CD4-positive, alpha-beta T cell treated with Interleukin-10 for 1 hour (primary cell): ENCODE measurements at places on chromosomes 7 and 10.

- DNase-seq = no peak
Observed at GRCh38 chr7:50798126-50798525, 15.4 kb upstream of the GRB10 start.

GRCh38 chr7:123771256-123771655, 22.5 kb upstream of the WASL start:
- no peak for DNase-seq

DNA sequence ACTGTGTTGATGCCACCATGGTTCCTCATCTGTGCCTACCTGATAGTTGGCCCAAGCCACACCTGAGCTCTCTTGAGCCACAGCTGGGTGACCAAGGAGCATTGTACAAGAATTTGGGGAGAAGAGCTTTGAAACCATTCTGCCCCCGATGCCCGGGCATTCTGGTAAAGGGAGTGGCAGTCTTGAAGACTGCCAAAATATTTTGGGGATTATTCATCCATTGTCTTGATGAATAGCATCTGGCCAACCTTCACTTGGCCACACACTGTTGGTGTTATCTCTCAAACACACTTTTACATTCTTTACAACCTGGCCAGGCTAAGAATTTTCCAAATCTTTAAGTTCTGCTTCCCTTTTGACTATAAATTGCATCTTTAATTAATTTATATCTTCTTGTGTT, 113.1 kb upstream of the PCBD1 start:
- DNase-seq = no peak

DNA sequence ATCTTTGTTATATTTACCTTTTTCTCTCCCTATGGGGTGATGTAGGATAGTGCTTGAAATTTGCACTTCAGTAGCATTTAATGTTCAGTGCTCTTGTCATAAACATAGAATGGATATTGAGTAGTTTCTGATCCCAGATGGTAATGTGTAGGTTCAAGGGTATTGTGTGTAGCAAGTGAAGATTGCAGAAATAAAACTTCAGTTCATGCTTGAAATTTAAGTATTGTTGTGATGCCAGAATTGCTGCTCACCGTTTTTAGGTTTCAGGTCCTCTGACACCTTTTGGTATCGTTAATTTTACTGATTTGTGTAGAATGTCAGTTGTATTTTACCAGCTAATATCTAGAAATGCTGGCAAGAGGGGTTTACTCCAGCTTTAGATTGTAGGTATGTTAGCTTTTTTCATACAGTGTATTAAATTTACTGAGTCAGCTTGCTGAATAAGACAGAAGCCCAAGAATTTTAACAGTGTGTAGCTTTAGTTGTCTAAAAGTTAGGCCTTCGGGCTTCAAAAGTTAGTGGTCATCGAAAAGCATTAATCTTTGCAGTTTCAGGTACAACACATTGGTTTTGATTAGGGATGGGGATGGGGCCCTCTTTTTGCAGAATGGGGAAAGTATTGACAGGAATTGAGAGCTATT, 1.9 kb downstream of the PTEN start:
- DNase-seq = no peak

GRCh38 chr10:126639084-126639483, 31.4 kb downstream of the C10orf90 start:
- no peak for DNase-seq

GRCh38 chr7:133724148-133724547, 403.0 kb upstream of the LRGUK start:
- DNase-seq = no peak

GRCh38 chr7:143295870-143296269, 7.7 kb downstream of the CASP2 start:
- no peak for DNase-seq

DNA sequence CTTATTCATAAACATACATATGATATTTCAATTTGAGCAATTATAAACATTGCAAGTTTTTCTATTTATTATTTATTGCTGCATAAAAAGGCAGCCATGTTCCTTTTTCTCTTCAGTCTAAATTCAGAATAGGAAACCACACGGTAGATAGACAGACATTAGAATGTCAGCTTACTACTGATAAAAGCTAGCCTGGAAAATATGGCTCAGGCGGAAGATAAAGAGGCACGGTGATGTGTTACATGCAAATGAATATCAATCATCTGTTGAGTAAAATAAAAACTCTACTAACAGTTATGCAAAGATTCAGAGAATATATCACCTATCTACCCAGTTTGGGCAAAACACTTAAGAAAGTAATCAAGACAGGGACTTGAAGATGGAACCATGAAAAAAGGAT, 73.5 kb upstream of the PDSS1 start:
- DNase-seq = no peak

GRCh38 chr7:128154504-128154903, 86.6 kb upstream of the LEP start:
- no peak for DNase-seq

- DNase-seq = no peak
Observed at GRCh38 chr10:73262105-73262730, 9.8 kb upstream of the MRPS16 start.

DNA sequence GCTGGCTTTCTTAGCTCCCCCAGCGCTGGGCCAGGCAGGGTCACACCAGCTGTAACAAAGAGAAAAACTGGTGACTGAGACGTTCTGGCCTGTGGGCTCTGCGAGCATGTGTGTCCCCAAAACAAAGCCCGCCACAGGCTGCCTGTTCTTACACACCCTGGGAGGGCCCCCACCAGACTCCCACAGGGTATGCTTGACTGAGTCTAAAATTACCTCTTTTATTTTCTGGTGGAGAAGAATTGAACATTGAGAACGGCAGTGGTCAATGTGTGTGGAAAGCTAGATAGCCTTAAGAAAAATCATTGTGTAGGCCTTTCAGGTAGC, 808 bp downstream of the C10orf71 start:
- no peak for DNase-seq

GRCh38 chr10:58435297-58435985, 50.2 kb downstream of the TFAM start:
- no peak for DNase-seq

- peak; percentile 52 for DNase-seq
Observed at GRCh38 chr7:92835851-92836488, 403 bp downstream of the CDK6 start.

GRCh38 chr10:8738987-8739386, 684.5 kb downstream of the GATA3 start:
- DNase-seq = no peak

- DNase-seq = no peak
Observed at GRCh38 chr10:91309711-91310110, 89.2 kb downstream of the PCGF5 start.

GRCh38 chr7:101743995-101744360, 73.4 kb upstream of the CUX1 start:
- DNase-seq = no peak

- DNase-seq = peak; percentile 15
Observed at GRCh38 chr10:88457660-88458059, 125.5 kb downstream of the RNLS start.

GRCh38 chr7:33504266-33504665, 374.9 kb downstream of the BBS9 start:
- DNase-seq = no peak

- DNase-seq = no peak
Observed at GRCh38 chr7:123823898-123824753, 20.8 kb upstream of the HYAL4 start.

GRCh38 chr7:1512781-1513656, 8.8 kb upstream of the INTS1 start:
- peak; percentile 46 for DNase-seq

DNA sequence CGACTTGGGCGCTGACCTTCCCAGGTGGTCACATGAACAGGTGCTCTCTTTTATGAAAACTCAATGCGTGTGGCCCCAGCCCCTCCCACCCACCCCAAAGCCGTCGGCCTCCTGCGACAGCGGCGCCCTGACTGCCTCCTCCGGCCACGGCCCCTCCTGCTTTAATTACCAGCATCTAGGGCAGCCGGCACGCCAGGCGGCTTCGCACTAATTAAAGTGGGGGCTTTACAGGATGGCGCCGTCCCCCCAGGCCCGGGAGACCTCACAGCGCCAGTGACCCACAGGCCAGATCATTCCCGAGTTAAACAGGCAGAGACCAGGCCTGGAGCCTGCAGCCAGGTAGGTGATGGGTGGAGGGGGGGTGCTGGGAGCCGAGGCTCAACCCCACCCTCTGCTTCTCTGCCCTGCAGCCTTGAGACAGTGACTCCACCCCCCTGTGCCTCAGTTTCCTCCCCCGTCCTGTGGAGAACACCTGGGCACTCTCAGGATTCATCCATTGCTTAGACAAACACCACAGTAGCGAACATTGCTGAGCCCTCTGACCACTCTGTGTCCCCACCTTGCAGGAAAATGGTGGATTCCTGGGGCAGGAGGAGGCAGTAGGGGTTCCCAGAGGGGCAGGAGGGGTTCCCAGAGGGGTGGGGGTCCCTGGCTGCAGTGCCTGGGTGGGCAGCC, 100.8 kb downstream of the MICALL2 start:
- DNase-seq = no peak

- DNase-seq = no peak
Observed at GRCh38 chr10:101814466-101815071, 3.7 kb downstream of the OGA start.

DNA sequence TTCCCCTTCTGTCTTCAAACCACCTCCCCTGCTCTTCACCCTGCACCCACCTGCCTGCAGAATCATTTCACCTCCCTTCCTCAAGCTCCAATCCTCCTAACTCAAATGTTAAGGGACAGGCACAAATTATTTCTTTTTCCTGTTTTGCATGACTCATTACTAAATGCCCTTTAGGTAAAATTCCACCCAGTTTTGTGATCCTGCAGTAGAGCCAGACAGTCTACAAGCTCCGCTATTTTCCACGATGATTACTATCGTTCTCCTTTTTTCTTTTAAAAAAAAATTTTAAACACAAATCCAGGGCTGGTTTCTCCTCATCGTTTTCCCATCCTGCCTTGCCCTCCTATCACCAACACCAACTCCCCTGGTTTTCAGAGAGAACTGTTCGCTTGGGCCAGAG, 186.8 kb upstream of the YAE1 start:
- no peak for DNase-seq

DNA sequence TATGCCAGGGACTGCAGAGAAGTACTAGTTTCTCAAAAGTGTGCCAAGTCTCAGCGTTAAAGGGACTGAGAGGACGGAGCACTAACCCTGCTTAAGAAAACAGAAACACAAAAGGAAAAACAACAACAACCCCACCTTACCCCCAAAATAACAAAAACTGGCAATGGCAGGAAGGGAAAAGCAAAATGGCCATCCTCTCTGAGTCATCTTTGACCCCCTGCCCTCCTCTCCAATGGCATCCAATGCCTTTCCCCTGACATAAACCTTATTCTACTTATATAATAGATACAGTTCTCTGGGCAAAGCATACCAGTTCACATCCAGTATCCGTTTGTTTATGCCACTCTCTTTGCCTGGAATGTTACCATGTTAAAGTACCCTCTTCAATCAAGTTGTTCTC, 1.6 kb downstream of the POLR1F start:
- no peak for DNase-seq

DNA sequence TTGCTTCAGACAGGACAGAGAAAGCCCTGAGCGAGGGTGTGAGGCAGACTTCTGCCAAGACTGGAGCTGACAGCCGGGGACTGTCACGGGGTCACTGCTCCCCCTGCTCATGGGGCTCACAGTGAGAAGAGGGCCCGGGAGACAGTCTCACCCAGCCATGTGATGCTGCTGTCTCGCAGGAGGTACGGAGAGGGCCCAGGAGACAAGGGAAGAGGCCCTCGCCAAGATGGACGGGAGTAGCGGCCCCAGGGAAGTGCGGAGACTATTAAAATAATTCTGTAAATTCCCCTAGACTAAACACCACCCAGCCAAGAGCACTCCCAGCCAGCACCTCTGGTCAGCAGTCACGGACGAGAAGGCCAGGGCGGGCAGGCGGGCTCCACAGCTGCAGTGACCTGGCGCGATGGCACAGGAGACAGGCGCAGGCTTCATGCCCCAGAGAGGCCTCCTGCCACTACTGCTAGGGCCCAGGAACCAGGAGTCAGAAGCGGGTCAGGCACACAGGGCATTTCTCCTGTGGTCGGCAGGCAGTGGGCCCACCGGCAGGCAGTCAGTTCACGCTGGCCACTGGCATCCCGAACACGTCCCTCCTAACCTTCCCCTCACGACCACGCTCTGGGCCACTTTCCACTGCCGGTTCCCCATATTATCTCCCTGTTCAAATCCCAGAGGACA, 24.1 kb downstream of the WDR86 start:
- no peak for DNase-seq

GRCh38 chr10:65033957-65034356, 1512.8 kb downstream of the REEP3 start:
- no peak for DNase-seq

- no peak for DNase-seq
Observed at GRCh38 chr7:104935276-104935675, 78.7 kb upstream of the KMT2E start.

GRCh38 chr7:155481764-155482163, 23.8 kb downstream of the EN2 start:
- no peak for DNase-seq

- peak; percentile 69 for DNase-seq
Observed at GRCh38 chr10:104580774-104581675, 60.1 kb upstream of the SORCS3 start.

DNA sequence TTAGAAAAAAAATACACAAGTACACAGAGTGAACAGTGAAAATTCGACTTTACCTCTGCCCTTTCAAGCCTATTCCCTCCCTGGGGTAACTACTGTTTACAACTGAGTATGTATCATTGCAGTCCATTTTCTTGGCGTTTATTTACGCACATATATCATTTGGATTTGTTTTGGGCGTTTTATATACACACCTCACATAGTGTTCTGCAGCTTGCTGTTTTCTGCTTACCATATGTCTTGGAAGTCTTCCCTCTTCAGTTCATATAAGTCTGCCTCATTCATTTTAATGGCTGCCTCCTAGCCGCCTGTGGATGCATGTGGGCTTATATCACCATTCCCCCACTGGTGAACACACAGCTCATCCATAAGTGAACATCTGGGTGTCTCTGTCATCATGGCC, 41.6 kb upstream of the COL13A1 start:
- DNase-seq = no peak

- no peak for DNase-seq
Observed at GRCh38 chr7:143499743-143500348, 22.2 kb downstream of the TAS2R41 start.

DNA sequence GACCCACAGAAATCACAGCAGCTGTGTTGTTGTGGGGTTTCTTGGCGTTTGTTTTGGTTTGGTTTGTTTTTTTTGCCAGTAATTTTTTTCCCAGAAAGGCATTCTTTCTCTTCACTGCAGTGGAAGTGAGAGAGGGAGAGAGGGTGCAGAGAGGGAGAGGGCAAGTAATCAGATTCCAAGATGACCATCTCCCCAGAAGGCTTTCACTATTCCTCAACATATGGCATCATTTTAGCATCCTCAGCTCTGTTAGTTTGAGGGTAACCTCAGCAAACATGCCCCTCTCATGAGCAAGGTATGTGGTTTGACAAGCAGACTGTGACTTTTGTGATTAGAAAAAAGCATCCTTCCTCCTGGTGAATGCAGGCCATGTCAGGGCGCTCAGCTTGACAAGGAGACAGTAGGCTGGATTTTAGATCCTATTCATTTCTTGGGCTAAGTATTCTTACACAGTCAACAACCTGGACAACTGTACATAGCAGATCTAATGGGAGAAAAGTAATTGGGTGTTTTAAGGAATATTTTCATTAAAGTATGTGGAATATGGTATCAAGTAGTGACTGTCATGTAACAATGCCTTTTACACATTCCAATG, 86.3 kb upstream of the PIK3CG start:
- no peak for DNase-seq

- no peak for DNase-seq
Observed at GRCh38 chr7:30451539-30452279, 26.9 kb downstream of the NOD1 start.
